Smooth muscle cell of bladder (primary cell): ENCODE measurements at places on chromosomes 6 and 20. TPM values are rescaled to one million over a fixed set of nuclear protein-coding genes. Genes with fewer than 3 reads are reported as not detected.

Gene UNC5CL
- under 0.01 and 0.09 TPM in 2 replicates for total RNA-seq

Gene OR2J3
- total RNA-seq = not detected in 2 replicates

Gene ULBP2
- 2.6 and 2.7 TPM in 2 replicates for total RNA-seq

Gene DAAM2
- total RNA-seq = 1.4 and 1.9 TPM in 2 replicates

Gene ANKRD6
- 1.1 and 4.5 TPM in 2 replicates for total RNA-seq

Gene UBD
- total RNA-seq = not detected in 2 replicates

Gene LST1
- total RNA-seq = not detected in 2 replicates

Gene PTK6
- under 0.01 and 0.09 TPM in 2 replicates for total RNA-seq

Gene HLA-G
- total RNA-seq = 0.14 and 0.37 TPM in 2 replicates

Gene LAMA5
- 18.0 and 24.0 TPM in 2 replicates for total RNA-seq

Gene REM1
- 0.09 TPM in 1 of 2 replicates, not detected in the other for total RNA-seq

Gene TGM3
- 0.18 TPM in 1 of 2 replicates, not detected in the other for total RNA-seq

Gene SLC35F1
- total RNA-seq = under 0.01 TPM in 1 of 2 replicates, not detected in the other

Gene ELOVL4
- 4.7 and 5.6 TPM in 2 replicates for total RNA-seq

Gene DOK5
- 8.1 and 20.7 TPM in 2 replicates for total RNA-seq

Gene IL17F
- not detected in 2 replicates for total RNA-seq

Gene MAPK13
- total RNA-seq = 5.7 and 8.1 TPM in 2 replicates

Gene SAMD5
- total RNA-seq = 0.43 and 0.92 TPM in 2 replicates

Gene RUNX2
- total RNA-seq = 1.8 and 2.0 TPM in 2 replicates

Gene RGS17
- total RNA-seq = 6.5 and 9.2 TPM in 2 replicates

Gene HLA-DRB5
- total RNA-seq = not detected in 2 replicates

Gene KIAA1755
- total RNA-seq = 0.43 and 1.9 TPM in 2 replicates

Gene C6orf120
- 34.7 and 40.5 TPM in 2 replicates for total RNA-seq

Gene ANKEF1
- 0.83 and 1.4 TPM in 2 replicates for total RNA-seq

Gene ADGB
- not detected in 2 replicates for total RNA-seq

Gene GABRR2
- total RNA-seq = 0.09 and 0.14 TPM in 2 replicates

Gene BTN1A1
- not detected in 2 replicates for total RNA-seq

Gene DEFB132
- total RNA-seq = not detected in 2 replicates

Gene HRH3
- total RNA-seq = not detected in 2 replicates

Gene RARS2
- total RNA-seq = 58.5 and 61.7 TPM in 2 replicates

Gene ELOVL2
- total RNA-seq = 3.9 and 18.9 TPM in 2 replicates

Gene DIDO1
- total RNA-seq = 25.6 and 30.0 TPM in 2 replicates

Gene COL21A1
- total RNA-seq = 2.0 and 6.7 TPM in 2 replicates

Gene NRSN1
- not detected in 2 replicates for total RNA-seq
